ENCODE measurements at places on chromosomes 7 and 10.

GRCh38 chr7:108120196-108120595 lies 10.0 kb downstream of the LAMB4 start:
- DNase-seq, result no peak

DNA sequence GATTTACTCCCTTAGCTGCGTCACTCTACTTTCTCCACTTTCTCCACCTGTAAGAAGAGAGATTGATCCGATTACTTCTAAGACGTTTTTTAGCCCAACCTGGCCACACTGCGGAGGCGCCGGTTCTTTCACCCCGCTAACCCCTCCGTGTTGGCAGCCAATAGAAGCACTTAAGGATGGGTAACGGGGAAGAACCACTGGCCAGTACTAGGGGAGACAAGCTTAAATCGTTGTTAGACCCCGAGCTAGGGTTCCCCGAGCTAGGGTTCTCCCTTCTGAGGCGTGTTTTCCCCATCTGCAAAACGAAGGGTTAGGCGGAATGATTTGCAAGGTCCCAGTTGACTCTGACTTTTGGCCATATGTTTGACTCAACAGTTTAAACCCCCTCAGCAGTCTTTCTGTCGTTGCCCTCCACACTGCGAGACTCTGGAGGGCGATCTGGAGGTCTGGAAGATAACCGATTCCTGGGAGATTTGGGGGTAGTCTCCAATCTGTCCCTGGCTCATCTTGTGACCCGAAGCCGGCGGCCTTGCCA lies 644 bp downstream of the UMAD1 start:
- no peak for DNase-seq

DNA sequence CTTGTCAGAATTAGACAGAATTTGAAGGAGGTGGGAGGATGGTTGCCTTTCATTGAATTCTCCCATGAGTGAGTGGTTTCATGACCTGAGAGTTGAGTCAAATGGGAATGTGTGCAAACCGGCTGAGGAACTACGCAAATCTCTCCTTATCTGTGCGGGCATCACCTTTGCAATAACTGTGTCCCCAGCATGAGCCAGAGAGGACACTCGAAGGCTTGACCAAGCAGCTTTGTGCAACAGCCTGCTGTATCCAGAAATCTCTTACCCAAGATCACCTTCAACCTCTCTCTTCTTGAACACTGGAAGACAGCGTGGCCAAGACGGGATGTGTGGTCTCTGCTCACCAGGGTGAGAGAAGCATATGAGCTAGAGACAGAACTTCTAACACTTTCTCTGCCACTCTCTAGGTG lies 93.8 kb upstream of the IKZF1 start:
- DNase-seq, result no peak

DNA sequence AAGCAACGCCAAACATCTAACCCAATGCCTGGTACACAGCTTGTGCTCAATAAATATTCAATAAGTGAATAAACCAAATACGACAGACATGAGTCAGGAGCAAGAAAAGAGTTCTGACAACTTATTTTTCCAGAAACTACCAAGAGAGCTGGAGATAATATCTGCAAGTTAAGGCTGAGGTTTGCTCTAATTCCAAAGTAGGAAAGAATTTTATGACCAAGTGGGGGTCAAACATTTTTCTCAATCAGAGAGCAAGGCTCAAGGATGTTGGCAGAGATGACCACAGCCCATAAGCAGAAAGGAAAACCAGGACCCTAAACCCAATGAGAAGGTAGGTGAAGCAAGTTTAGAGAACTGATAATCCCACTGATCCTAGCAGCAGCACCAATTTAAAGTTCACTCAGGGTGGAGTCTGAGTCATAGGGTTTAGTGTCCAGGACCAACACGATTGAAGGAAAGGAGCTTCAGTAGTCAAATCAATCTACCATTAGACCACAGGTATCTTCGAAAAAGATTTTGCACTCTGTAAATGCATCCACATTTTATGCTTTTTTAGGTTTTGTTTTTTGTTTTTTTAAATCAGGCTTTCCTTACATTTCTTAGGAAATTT lies 49.3 kb upstream of the KCNIP2 start:
- no peak for DNase-seq

DNA sequence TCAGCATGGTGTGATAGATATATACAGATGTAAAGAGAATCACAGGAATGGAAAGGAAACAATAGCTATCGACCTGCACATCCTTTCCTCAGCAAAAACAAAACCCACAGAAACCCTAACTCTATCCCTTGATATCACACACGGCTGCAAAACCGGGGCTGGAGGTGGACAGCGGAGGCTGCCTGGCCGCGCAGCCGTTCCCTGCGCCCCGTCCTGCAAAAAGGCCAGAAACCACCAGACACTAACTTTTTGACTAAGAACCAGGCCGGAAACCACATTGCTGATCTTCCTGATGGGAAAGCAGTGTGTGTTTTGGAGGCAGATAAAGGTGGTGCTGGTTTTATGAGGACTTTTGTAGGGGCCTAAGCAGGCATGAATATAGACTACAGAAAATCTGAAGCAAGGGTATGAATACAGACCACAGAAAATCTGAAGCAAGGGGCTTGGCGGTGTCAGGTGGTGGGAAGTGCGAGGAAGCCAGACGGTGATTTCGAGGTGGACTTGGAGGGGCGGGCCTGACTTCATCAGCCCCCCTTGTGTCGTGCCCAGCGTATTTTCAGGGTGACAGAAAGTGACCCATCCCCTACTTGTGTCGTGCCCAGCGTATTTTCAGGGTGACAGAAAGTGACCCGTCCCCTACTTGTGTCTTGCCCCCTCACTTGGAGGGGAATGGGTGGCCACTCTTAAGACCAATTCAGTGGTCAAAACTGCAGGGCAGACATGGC lies 123.3 kb downstream of the WDR37 start:
- no peak for DNase-seq

DNA sequence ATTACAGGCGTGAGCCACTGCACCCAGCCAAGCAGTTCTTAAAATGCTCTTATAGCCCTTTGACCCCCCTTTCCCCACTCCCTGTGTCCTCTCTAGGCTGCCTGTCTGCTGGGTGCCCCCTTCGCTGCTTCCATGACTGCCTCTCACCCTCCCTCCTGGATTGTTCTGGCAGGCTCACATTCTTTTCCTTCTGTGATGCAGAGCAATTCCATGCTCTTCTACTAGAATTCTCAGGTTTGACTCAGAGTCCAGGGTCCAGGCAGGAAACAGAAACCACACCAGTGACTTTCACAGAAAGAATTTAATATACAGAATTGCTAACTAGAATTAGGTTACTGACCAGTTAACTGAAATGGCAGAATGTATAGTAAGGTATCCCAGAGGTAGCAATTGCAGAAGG lies 244.8 kb downstream of the BAMBI start:
- no peak for DNase-seq
